Uterus (tissue), 4 donors: ENCODE measurements at places on chromosomes 12 and 14. TPM values are rescaled to one million over a fixed set of nuclear protein-coding genes. Genes with fewer than 3 reads are reported as not detected.
A peak's percentile ranks its signal among the peaks of the same experiment; 100 is the strongest.

Gene MANSC1
- 5.6 TPM for total RNA-seq

Gene ACOT6
- total RNA-seq: not detected

GRCh38 chr12:62693376-62694050 lies 226.9 kb downstream of the MON2 start:
- H3K4me1 ChIP-seq: no peaks in the 10 kb centered on the region
- peak; percentile 32 for DNase-seq
- H3K4me3 ChIP-seq: no peak overlapping the region
- no peaks in the 10 kb centered on the region for H3K27me3 ChIP-seq
- no peaks in the 10 kb centered on the region for H3K36me3 ChIP-seq
- peak overlapping the region; percentile 48 for H3K27ac ChIP-seq

DNA sequence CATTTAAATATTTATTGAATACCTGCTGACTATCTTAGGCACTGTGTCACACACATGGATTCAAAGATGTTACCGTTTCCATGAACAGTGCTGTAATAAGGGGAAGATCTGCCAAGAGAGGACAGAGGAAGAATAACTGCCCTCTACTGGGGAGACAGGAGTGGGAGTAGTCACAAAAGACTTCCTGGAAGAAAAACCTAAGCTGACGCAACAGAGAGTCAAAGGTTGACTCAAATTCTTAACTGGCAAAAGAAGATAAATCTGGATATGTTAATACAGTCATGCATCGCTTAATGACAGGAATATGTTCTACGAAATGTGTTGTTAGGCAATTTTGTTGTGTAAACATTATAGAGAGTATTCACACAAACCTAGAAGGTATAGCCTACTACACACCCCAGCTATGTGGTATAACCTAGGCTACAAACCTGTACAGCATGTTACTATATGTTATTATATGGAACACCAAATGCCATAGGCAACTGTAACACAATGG lies 51.5 kb downstream of the DCAF5 start:
- no peaks in the 10 kb centered on the region for H3K27me3 ChIP-seq
- no peaks in the 10 kb centered on the region for H3K4me1 ChIP-seq
- H3K27ac ChIP-seq: peak overlapping the region; percentile 37
- H3K4me3 ChIP-seq: no peak overlapping the region
- H3K36me3 ChIP-seq: no peaks in the 10 kb centered on the region
- DNase-seq: peak; percentile 26

DNA sequence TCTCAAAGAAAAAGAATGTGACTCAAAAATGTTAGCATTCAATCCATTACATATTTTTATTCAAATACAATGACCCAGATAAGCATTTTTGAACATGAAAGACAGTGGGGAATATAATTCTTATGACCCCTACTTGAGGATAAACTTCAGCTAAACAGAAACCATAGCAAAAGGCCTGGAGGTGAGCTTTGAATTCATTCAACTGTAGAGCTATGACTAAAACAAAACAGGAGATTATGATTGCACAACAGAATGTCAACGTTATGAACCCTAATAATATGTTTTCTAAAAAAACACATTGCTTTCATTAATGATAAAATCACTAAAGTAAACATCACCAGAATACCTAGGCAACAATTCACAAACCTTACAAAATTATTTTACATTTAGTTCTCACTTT lies 27.8 kb downstream of the EFCAB11 start:
- H3K27ac ChIP-seq: no peak overlapping the region
- no peaks in the 10 kb centered on the region for H3K36me3 ChIP-seq
- DNase-seq: no peak
- no peaks in the 10 kb centered on the region for H3K4me1 ChIP-seq

- H3K4me3 ChIP-seq: no peak overlapping the region
- no peak for DNase-seq
- H3K4me1 ChIP-seq: no peaks in the 10 kb centered on the region
- no peak overlapping the region for H3K27ac ChIP-seq
These were observed 197.4 kb downstream of the SLC25A21 start for GRCh38 chr14:36974985-36975384.

- no peak for DNase-seq
- H3K36me3 ChIP-seq: no peaks in the 10 kb centered on the region
- no peaks in the 10 kb centered on the region for H3K27me3 ChIP-seq
- H3K4me1 ChIP-seq: no peaks in the 10 kb centered on the region
- H3K4me3 ChIP-seq: no peak overlapping the region
These were observed 400.1 kb upstream of the MDGA2 start for GRCh38 chr14:48075487-48075886.

DNA sequence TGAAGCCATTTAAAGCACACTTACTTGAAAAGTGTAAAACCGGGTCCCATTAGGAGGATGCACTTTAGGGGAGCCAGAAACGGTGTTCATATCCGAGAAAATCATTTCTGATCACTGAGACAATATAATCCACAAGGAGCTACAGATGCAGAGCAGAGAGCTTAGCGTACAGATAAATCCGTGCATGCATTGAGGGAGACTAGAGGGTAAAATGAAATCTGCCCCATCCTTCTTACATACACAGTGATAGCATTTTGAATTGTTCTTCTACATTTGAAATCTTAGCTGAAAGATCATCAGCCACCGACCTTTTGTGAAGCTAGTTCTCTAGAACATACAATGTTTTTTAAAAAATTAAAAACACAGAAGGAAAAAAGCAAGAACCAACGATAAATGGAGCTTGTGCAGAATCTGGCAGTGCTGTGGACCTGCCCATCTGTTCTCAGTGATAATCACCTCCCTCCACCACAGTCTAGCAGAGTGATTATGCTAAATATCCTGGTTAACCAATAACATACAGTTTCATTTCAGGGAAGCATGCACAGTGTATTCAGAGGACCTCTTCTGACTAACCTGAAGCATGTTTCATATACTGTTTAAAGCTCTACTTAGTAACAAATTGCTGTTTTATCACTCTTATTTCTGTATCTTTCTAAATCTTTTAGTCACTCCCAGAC lies 161.1 kb downstream of the PPFIA2 start:
- no peaks in the 10 kb centered on the region for H3K27me3 ChIP-seq
- no peaks in the 10 kb centered on the region for H3K4me1 ChIP-seq
- DNase-seq: no peak
- no peaks in the 10 kb centered on the region for H3K36me3 ChIP-seq
- H3K27ac ChIP-seq: no peak overlapping the region
- no peak overlapping the region for H3K4me3 ChIP-seq

DNA sequence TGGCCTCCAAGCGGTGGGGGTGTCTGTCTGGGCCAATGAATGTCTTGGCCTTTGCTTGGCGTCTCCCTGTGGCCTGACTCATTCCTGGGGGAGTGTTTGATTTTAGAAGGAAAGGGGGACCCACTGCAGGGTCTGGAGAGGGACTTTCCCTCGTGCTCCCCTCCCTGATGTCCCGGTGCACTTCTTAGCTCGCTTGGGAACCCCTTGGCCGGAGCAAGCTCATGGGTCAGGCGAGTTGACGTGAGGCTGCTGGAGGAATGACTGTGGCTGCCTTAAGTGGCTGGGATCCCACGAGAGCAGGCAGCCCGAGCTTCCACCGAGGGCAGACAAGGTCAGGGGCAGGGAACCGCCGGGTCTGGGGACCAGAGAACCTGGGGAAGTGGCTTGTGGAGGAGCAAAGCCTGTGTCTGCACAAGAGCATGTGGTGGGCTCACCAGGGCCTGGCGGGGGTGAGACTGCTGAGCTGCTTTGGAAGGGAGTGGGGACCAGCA lies 218.4 kb upstream of the C14orf180 start:
- no peaks in the 10 kb centered on the region for H3K4me1 ChIP-seq
- H3K36me3 ChIP-seq: no peaks in the 10 kb centered on the region
- no peak overlapping the region for H3K4me3 ChIP-seq
- no peaks in the 10 kb centered on the region for H3K27me3 ChIP-seq

Gene ZNF385A
- 5.8 TPM for total RNA-seq

DNA sequence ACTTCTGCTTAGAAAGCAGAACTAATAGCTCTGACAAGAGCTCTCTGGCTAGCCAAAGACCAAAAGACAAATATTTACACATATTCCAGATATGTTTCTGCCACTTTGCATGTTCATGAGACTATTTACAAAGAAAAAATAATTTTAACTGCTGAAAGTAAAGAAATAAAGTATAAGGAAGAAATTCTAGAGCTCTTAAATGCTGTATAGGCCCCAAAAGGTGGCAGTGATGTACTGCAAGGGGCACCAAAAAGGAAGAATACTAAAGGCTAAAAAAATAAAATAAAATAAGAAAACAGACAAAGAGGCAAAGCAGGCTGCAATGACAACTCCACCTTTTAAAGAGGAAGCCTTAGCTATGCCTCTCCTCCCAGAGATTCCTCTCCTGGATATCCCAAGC lies 23.0 kb downstream of the KLRK1 start:
- no peaks in the 10 kb centered on the region for H3K36me3 ChIP-seq
- DNase-seq: no peak
- H3K4me3 ChIP-seq: no peak overlapping the region
- peaks cover 8% of the 10 kb centered on the region for H3K4me1 ChIP-seq
- H3K27ac ChIP-seq: peak overlapping the region; percentile 98
- H3K27me3 ChIP-seq: no peaks in the 10 kb centered on the region

Gene NYNRIN
- total RNA-seq: 11.2 TPM

Gene NANOG
- 1.6 TPM for total RNA-seq

- no peaks in the 10 kb centered on the region for H3K36me3 ChIP-seq
- H3K4me3 ChIP-seq: no peak overlapping the region
- H3K27me3 ChIP-seq: peaks cover 8% of the 10 kb centered on the region
- H3K4me1 ChIP-seq: no peaks in the 10 kb centered on the region
- DNase-seq: no peak
These were observed 1.7 kb downstream of the ARHGAP9 start for GRCh38 chr12:57477710-57478681.

- no peaks in the 10 kb centered on the region for H3K36me3 ChIP-seq
- peak overlapping the region; percentile 87 for H3K27ac ChIP-seq
- H3K27me3 ChIP-seq: no peaks in the 10 kb centered on the region
- no peak overlapping the region for H3K4me3 ChIP-seq
These were observed 372.2 kb downstream of the RAD51B start for GRCh38 chr14:68191567-68192321.

Gene SLC24A4
- not detected for total RNA-seq

- H3K4me1 ChIP-seq: no peaks in the 10 kb centered on the region
- no peak overlapping the region for H3K4me3 ChIP-seq
- peak; percentile 43 for DNase-seq
- H3K36me3 ChIP-seq: no peaks in the 10 kb centered on the region
These were observed 354.3 kb upstream of the SFSWAP start for GRCh38 chr12:131356485-131357184.

- H3K4me1 ChIP-seq: no peaks in the 10 kb centered on the region
- no peak overlapping the region for H3K4me3 ChIP-seq
- no peak overlapping the region for H3K27ac ChIP-seq
These were observed 729.3 kb upstream of the NOVA1 start for GRCh38 chr14:27327095-27327494.

Gene SERPINA3
- 3.6 TPM for total RNA-seq

- no peak for DNase-seq
- H3K4me1 ChIP-seq: no peaks in the 10 kb centered on the region
- no peaks in the 10 kb centered on the region for H3K27me3 ChIP-seq
- H3K4me3 ChIP-seq: no peak overlapping the region
- H3K27ac ChIP-seq: no peak overlapping the region
These were observed 109.2 kb downstream of the IGF1 start for GRCh38 chr12:102371165-102371564.

GRCh38 chr12:123150275-123150743 lies 581 bp downstream of the PITPNM2 start:
- H3K36me3 ChIP-seq: no peaks in the 10 kb centered on the region
- H3K27ac ChIP-seq: peak overlapping the region; percentile 88
- DNase-seq: peak; percentile 43
- H3K4me3 ChIP-seq: peak overlapping the region; percentile 75
- no peaks in the 10 kb centered on the region for H3K4me1 ChIP-seq
- H3K27me3 ChIP-seq: no peaks in the 10 kb centered on the region

- H3K4me3 ChIP-seq: no peak overlapping the region
- DNase-seq: peak; percentile 67
- H3K36me3 ChIP-seq: no peaks in the 10 kb centered on the region
- peak overlapping the region; percentile 86 for H3K27ac ChIP-seq
- H3K27me3 ChIP-seq: no peaks in the 10 kb centered on the region
These were observed 27.0 kb downstream of the ZCCHC8 start for GRCh38 chr12:122473543-122474323.

DNA sequence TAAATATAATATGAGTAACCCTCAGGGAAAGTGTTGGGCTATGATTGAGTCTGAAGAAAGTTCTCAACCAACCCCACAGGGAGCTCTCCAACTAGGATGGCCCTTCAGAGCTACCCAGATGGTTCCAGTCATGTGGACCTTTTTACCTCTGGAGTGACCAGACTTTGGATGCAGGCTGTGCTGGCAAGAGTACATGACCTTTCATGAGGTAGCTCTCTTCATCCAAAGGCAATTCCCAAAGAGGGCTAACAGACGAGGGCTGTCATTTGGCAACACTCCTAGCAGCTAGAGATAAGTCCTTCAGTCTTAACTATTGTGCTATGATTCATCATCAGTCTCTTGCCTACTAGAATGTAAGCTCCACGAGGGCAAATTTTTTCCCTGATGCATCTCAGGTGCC lies 75.4 kb downstream of the DUSP6 start:
- H3K27ac ChIP-seq: no peak overlapping the region
- no peak for DNase-seq
- H3K4me1 ChIP-seq: no peaks in the 10 kb centered on the region
- H3K27me3 ChIP-seq: no peaks in the 10 kb centered on the region

GRCh38 chr12:111309584-111309983 lies 59.3 kb downstream of the PHETA1 start:
- no peaks in the 10 kb centered on the region for H3K36me3 ChIP-seq
- no peak overlapping the region for H3K27ac ChIP-seq
- H3K27me3 ChIP-seq: no peaks in the 10 kb centered on the region
- H3K4me3 ChIP-seq: no peak overlapping the region
- H3K4me1 ChIP-seq: no peaks in the 10 kb centered on the region
